ENCODE measurements at places on chromosomes 6 and 20.
A peak's percentile ranks its signal among the peaks of the same experiment; 100 is the strongest.

GRCh38 chr6:133326584-133326983 is 85.4 kb downstream of the EYA4 start:
- DNase-seq, result no peak

DNA sequence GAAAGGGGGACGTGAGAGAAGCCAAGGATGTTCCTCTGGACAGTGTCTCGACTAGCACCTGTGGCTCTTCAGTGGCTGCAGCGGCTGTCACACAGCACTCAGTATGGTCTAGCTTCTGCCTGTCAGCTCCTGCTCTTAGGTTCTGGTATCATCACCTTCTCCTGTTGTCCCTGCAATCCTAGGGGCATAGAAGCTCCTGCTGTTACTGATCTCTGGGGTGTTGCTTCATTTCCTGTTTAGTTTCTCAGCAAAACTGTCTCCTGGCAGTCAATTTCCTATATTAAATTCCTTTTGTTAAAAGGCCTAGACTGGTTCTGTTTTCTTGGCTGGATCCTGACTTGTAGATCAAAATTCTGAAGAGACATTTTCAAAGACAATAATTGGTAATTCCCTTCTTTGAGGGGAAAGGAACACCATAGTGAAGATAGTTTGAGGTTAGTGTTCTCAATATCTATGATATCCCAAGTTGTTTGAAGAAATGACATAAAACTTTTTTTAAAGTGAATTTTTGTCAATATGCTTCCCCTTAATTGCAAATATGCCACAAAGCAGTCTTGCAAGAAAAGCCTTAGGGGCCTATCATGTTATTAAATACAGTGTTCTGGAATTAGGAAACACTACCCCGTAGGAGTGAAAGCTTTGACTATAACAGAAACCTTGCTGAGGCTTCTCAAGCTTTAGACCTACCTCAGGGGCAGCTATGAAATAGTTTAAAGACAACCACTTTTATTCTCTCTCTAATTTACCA is 148.5 kb downstream of the KIF6 start:
- no peak for DNase-seq

DNA sequence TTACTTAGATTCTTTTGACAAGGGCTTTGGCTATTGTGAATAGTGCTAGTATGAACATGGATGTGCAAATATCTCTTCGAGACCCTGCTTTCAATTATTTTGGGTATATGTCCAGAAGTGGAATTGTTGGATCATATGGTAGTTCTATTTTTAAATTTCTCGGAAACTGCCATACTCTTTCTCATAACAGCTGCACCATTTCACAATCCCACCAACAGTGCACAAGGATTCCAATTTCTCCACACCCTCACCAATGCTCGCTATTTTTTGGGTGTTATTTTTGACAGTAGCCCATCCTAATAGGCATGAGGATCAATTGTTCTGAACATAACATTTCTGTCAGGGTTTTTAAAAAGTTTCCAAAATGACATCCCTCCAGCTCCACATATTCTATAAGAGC is 69.2 kb upstream of the ESR1 start:
- DNase-seq, result no peak

GRCh38 chr6:43055966-43056365 is 2.3 kb upstream of the CUL7 start:
- no peak for DNase-seq

DNA sequence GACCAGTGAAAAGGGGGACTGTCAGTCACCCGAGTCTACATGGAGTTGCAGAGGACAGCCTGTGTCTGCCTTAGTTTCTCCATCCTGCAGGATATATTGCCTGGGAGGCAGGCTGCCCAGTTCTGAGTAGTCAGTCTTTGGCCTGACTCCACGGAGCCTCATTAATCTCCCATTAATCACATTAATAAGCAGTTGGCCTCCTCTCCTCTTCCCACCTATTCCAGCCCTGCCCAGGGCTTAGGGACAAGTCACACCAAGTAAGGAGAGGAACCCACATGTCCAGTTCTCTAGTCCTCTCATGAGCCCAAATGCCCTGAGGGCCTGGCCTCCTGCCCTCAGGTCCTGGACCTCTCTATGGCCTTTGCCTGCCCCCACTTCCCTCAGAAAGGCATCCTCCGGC is 1.3 kb upstream of the MUCL3 start:
- no peak for DNase-seq

GRCh38 chr6:21900730-21901129 is 307.2 kb downstream of the SOX4 start:
- DNase-seq, result peak; percentile 83

GRCh38 chr6:39357998-39358686 is 35.6 kb upstream of the KCNK16 start:
- DNase-seq, result peak; percentile 53

GRCh38 chr20:53146201-53146891 is 174.2 kb downstream of the TSHZ2 start:
- no peak for DNase-seq

- DNase-seq, result peak; percentile 95
Observed at GRCh38 chr6:27479319-27480182, 6.6 kb upstream of the ZNF184 start.

DNA sequence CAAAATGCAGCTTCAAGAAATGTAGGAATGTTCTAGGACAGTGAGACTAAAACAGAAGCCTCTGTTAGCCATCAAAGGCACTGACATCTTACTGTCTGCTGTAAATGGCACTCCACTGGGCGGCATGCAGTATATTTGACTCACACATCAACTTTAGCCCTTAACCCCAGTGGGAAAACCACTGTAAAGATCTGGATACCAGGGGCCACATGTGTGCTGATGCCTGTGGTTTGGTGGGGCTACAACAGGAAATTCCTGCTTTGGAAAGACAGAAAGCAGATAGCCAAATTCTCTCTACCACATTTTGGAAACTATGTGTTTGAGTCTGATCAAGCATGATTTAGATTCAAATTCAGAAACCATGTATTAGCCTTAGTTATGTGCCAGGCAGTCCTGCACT is 4.3 kb downstream of the PFDN4 start:
- peak; percentile 66 for DNase-seq

- DNase-seq, result no peak
Observed at GRCh38 chr6:166057431-166057830, 110.2 kb downstream of the TBXT start.

DNA sequence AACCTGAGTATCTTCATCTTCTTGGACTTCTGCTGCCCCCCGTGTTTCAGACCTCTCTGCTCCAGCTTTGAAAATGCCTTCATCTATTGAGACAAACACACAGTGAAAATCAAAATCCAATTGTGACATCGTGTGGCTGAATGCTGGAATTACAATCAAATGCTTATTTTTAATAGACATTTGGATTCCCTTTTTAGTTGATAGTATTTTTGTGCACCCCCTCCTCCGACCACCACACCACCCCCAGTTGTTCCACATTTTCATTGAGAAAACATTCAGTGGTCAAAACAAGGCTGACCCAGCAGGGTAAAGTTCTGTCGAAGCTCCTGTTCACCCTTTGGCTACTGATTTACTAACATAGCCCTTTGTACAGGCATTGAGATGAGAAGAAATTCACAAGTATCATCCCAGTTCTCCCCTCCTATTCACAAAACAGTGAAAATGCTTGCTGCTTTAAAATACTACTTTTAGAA is 79.0 kb downstream of the NRSN1 start:
- peak; percentile 51 for DNase-seq

GRCh38 chr6:147156218-147156617 is 48.0 kb upstream of the STXBP5 start:
- no peak for DNase-seq

DNA sequence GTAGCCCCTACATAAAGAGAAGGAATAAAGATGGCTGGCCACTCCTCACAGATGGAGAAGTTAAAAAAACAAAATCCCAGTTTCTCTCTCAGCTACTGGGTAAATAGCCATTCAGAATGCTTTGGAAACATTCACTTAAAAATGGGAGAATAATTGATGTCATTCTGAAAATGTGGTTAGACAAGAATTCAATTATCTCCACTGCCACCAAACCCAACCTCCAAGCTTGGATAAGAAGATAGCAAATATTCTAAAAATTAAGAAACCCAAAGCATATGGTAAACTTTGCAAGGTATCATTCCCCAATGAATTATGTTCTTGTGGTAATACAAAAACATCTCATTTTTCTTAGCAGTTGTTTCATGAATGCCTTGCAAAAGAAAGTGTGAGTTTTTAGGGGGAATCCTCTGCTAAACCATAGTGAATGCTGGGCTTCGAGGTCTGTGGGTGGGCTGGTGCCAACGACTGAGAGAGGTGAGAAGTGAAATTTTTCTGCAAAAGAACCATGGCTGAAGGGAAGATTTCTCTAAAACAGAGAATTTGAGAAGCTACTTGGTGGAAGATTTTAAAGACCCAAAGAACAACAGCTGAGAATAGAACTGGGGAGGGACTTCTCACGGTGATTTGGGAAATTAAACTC is 497.9 kb upstream of the JARID2 start:
- peak; percentile 36 for DNase-seq

DNA sequence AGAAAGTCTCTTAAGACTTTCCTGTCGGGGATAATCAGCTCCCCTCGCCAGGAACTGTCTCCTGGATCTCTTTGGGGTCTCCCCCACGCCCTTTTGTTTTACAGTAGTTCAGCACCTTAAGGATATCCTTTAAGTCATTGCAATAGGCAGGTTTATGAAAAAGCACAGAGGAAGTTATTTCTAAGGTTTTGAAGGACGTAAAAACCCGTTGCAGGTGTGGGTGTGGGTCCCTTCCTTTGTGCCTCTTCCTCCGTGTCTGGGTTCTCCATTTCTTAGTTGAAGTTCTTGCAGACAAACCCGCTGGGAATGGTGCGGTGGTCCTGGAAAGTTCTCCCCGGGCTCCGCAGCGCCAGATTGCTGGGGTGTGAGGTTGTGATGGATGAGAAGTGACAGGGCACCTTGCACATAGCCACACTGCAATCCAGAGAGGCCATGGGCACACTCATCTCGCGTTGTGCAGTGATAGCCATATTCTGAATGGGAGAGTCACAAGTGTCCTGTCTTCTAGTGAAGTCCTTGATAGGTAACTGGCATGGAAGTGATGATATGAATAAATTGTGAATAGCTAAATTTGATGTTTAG is 65.2 kb downstream of the GTF2H5 start:
- no peak for DNase-seq

DNA sequence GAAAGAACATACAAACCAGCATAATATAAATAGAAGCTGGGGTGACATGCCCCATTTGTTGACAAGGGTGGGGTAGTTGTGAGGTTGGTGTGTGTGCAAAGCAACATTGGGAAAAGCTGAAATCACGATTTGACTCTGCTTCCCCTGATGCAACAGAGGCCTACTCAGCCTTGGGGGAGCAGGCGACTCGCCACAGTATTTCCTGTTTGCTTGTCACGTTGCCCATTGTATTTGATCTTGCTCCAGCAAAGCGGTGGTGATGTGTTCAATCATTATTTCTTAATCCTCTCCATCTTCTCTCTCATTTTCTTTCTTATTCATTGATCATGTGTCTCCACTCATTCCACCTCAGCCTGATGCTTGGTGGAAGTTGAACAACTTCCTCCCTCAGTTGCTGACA is 165.8 kb upstream of the CITED2 start:
- peak; percentile 60 for DNase-seq

DNA sequence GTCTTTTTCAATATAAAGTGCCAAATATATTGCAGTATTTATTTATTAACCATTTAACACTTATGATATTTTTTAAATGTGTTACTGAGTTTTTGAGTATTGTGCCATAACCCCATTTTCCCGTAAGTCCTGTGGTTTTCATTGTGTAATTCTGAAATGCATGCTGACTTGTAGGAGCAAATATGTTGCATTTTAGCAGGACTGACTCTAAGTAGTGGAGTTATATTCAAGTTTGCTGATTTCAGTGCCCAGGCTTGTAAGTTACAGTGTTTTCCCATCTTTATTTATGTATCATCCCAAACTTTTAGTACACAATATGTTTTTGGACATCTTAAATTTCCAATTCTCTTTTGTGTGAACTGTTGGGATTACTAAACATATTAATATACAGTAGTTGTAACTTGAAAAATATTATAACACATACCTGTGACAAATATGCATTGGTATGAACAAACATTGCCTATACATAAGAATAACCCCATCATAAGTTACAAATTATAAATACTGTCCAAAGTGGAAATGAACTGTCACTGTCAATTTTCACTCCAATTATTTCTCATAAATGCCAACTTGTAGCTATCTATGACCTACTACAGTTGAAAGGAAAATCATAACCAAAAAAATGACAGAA is 179.3 kb upstream of the RUNX2 start:
- peak; percentile 38 for DNase-seq

Measured in astrocyte of the spinal cord (primary cell).